Activated CD8-positive, alpha-beta memory T cell treated with anti-CD3 and anti-CD28 coated beads for 4 hours (primary cell): ENCODE measurements at places on chromosomes 2 and 18.
A peak's percentile ranks its signal among the peaks of the same experiment; 100 is the strongest.

DNA sequence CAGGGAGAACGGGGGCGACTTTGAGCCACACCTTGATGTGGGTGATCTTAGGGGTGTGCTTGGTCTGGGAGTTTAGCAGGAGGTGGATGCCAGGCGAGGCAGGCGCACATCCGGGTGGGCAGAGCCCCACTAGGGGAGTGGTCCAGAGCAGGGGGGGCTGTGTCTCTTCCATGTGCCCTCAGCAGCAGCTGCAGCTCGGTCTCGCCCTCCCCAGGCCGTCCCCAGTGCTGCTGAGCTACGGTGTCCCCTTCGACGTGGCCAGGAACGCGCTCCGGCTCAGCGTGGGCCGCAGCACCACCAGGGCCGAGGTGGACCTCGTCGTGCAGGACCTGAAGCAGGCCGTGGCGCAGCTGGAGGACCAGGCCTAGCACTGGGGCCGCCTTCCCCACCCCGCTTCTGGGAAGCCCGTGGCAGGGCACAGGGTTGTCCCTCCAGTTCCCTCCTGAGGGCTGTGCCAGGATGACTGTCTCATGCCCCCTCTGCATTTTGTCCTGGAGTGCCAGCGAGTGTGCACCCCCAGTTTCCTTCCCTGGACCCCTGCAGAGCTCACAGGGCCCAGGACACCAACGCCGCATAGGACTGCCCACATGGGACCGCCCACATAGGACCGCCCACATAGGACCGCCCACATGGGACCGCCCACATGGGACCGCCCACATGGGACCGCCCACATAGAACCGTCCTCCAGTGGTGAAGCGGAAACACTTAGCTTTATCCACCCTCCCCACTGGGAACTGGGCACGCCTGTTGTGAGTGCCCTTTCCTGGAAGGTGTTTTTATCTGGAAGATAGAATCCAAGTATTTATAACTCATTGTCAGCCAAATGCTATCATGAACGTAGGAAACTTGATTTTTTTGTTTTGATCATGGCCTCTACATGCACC is 1.9 kb upstream of the ESPNL start:
- no peak for DNase-seq

- DNase-seq, result no peak
Observed at GRCh38 chr18:76052227-76052595, 442.8 kb downstream of the ZNF516 start.

- no peak for DNase-seq
Observed at GRCh38 chr2:240435948-240436682, 652 bp downstream of the GPC1 start.

- no peak for DNase-seq
Observed at GRCh38 chr2:158013891-158014290, 87.8 kb upstream of the UPP2 start.

DNA sequence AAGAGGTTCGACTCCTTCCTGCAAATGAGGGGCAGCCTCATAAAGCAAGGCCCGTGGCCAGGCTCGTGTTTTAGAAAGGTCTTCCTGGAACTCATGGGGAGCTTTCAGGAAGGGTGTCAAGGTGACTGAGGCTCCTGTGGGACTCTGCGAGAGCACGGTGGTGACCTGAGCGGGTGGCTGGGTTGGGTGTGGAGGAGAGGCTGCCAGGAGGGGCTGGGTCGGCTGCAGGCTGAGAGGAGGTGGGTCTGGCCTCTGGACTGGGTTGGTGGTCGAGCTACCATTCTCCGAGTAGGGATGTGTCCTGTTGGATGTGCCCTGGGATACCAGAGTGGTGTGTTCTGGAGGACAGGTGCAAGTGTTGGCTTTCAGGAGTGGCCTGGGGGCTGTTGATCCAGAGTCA is 86.4 kb downstream of the DGKD start:
- DNase-seq, result no peak

- DNase-seq, result no peak
Observed at GRCh38 chr2:113341191-113341869, 62.6 kb upstream of the PAX8 start.

- DNase-seq, result no peak
Observed at GRCh38 chr2:195543902-195544894, 112.8 kb upstream of the SLC39A10 start.

- DNase-seq, result no peak
Observed at GRCh38 chr2:68018727-68019126, 44.1 kb downstream of the C1D start.

DNA sequence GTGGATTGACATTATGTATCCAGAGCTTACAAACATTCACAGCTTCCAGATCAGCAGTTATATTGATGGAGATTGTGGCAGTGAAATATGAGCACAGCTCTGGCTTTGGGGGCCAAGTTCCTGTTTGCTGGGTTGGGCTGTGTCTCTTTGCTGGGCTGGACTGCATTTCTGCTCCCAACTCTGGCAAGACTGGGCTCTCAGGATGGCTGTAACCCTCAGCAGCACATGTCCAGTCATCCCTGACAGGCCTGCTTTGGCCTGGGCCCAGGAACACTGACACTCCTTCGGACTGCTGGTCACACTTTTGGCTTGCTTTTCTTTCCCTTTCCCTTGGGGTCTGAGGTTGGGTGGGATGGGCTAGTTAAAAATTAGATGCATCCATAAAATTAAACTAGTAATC is 17.9 kb upstream of the VPS4B start:
- no peak for DNase-seq

GRCh38 chr2:191899410-191899809 is 52.5 kb upstream of the CAVIN2 start:
- DNase-seq, result no peak

GRCh38 chr2:100941646-100942240 is 60.3 kb upstream of the RPL31 start:
- no peak for DNase-seq

GRCh38 chr2:135030826-135031225 is 16.4 kb downstream of the MAP3K19 start:
- no peak for DNase-seq

- no peak for DNase-seq
Observed at GRCh38 chr2:134217351-134217750, 36.5 kb upstream of the MGAT5 start.

DNA sequence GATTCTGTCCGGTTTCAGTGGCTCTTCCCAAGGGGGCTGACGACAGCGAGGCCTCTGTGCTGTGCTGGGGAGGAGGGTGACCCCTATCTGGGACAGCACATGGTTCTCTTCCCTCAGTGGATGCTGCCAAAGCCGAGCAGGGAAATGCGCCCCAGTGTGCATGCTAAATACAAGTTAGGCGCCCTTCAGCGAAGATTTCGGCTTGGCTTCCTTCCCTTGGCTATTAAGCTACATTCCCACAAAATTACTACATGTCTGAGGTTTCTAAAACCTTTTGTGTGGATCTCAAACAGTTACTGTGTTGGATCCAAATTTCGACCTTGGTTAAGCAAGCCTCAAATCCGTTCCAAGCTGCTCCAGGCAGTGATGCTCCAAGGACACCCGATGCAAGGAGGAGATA is 440.3 kb downstream of the NRXN1 start:
- no peak for DNase-seq

GRCh38 chr2:36912695-36913094 is 53.6 kb downstream of the STRN start:
- DNase-seq, result no peak

DNA sequence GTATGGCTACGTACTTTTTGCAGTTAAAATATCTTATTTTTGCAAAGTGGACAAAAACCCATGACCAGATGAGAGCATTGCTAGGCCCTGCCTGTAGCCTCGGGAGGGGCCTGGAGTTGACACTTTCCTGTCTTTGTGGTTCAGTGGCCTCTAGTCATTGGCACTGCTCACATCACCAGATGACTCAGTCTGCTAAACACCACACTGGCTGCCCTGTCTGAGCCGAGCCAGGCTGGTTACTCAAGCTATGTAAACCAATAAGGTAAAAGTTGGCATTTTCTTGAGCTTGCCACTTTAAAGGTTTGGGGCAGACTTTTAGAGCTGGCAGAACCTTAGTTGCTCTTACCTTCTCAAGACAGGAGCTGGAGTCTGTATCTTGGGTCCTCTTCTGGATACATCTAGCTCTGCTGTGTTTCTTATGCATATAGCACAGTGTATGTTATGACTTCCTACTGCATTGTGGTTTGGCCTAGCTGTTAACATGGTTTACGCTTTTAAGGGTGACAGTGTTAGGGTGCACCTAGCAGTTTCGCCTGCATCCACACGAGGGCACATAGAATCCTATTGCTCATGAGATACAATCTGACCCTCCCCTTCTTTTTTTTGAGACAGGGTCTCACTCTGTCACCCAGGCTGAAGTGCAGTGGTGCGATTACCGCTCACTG is 76.4 kb downstream of the AP1S3 start:
- DNase-seq, result peak; percentile 25

DNA sequence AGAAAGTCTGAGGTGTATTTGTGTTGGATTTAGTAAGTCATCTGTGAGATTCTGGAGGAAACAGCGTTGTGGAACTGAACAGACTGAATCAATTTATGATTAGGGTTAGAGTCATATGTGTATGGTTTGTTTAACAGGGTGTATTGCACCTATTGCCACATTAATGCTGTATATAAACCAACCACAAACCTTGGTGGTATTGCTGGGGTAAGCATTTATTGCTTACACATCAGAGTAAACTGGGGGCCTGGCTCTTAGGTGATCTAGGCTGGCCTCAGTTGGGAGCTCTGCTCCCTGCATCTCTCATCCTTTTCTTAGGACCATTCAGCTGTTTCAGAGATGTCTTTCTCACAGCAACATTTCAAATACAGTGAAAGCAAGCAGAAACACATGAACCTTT is 59.7 kb upstream of the GRB14 start:
- no peak for DNase-seq

DNA sequence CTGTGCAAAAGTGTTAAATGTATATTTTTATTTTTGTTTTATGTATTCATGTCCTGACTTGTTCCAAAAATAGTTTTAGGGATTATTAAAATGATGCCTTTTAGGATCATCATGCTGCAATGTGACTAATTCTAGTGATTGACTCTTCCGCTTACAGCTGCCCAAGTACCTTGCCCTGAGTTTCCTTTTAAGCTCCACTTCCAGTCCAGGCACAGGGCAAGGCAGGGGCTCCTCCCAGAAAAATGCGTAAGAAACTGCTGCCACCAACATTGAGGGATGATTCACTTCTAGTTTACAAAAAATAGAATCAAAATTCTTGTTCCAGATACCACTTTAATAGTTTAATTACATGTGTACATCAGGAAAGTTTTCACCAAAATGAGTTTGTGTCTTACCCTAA is 116.4 kb downstream of the IRS1 start:
- no peak for DNase-seq

GRCh38 chr2:32222966-32223365 is 41.7 kb downstream of the NLRC4 start:
- no peak for DNase-seq

DNA sequence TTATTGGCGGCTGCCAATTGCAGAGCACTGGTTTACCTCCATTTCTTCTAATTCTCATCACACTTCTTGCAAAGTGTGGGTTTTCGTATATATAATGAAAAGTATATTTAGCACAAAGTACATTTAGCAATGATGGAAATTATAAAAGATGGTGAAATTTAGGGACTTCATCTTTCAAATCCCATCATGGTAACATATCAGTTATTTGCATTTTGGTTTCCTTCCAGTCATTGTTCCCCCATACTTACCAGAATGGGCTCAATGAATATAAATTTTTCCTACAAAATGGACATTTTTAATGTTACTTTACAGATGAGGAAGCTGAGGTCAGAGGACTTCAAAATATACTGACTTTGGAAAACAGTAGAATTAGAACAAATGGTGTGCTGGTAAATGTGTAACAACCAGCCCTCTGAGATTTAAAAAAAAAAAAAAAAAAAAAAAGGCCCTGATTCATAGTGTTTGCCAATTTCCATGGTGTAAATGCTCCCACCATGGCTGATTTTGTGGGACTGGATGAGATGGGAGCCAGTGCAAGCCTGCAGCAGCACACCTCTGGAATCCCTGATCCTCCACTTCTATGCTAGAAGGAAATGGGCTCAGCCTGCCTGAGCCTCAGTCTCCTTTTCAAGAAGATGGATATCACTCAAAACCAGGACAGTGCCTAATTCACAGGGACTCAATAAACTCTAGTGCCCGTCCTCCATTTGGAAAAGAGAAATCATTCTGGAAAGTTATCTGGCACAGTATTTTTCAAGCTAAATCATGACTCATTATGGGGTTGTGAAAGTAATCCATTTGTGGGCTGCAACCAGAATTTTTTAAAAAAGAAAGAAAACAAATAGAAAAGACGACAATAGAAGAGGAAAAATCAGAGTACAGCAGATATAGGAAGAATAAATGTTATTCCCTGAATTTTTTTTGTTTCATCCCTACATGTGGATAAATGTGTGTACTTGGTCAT is 34.0 kb downstream of the LBH start:
- no peak for DNase-seq

DNA sequence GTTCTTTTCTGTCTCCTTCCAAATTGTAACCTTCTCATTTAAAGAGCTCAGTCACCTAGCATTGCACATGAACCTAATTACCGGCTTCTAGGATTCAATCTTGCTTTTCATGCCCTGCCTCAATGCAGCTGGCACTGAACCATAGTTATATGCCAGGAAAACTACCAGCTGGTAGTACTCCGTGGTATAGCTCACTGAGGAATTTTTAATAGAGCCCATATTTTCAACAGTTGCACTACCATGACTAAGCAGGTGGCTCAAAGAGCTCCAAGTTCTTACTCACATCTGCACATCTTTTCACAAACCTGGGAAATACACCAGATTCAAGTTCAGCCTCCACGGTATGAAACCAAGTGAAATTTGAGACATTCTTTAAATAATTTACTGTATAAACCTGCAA is 363.5 kb downstream of the GRB14 start:
- no peak for DNase-seq

DNA sequence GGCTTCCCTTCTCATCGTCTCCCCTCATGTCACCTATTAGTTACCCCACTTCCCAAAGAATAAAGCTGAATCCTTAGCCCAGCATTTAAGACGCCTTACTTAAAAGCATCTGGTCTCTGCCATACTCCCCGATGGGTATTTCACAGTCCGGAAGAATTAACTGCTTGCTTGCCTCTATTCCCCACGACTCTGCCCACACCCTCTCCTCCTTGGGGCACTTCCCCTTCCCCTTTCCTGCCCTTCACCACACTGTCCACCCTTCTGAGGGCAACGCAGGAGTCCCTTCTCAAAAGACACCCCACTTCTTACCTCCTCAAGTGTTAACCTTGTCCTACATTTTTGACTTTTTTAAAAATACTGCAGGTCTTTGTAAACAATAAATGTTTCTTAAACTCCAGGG is 60.1 kb upstream of the RMP24 start:
- DNase-seq, result no peak

DNA sequence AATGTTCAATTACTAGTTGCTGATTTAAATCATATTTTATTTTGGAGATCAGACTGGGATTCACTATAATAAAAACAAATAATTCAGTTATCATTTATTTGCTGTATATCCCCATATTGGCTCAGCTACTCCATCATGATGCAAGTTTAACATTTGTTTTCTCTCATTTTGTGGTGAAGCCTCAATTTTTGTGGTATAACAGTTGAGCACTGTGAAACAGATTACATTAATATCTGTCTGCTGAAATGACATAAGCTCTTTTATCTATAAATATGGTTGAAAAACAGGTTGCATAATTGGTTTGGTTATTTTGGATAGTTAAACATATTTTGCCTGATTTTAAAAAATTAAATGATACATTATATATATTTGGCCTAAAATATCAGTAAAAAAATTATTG is 67.7 kb downstream of the DPP4 start:
- DNase-seq, result no peak

- DNase-seq, result no peak
Observed at GRCh38 chr18:40006634-40007033, 1948.4 kb upstream of the PIK3C3 start.
